Activated CD8-positive, alpha-beta T cell treated with anti-CD3 and anti-CD28 coated beads, Interleukin-2, amount 10 ng/mL, durations not matched to agents 7 days and 5 days (primary cell): ENCODE measurements at places on chromosomes 3 and 15. TPM values are rescaled to one million over a fixed set of nuclear protein-coding genes. Genes with fewer than 3 reads are reported as not detected.
A peak's percentile ranks its signal among the peaks of the same experiment; 100 is the strongest.

DNA sequence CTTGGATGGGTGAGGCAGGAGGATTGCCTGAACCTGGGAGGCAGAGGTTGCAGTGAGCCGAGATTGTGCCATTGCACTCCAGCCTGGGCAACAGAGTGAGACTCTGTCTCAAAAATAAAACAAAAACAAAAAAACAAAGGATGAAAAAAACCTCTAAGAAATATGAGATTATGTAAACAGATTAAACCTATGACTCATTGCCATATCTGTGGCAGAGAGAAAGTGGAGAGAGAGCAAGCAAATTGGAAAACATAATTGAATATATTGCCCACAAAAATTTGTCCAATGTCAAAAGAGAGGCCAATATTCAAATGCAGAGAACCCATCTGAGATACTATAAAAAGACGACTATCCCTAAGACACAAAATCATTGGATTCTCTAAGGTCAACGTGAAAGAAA, 1106.0 kb downstream of the OTOL1 start:
- H3K4me3 ChIP-seq, result no peak overlapping the region
- H3K27ac ChIP-seq, result no peak overlapping the region
- H3K27me3 ChIP-seq, result no peaks in the 10 kb centered on the region
- no peaks in the 10 kb centered on the region for H3K36me3 ChIP-seq
- no peaks in the 10 kb centered on the region for H3K4me1 ChIP-seq
- DNase-seq, result no peak

- H3K27ac ChIP-seq, result no peak overlapping the region
- no peaks in the 10 kb centered on the region for H3K4me1 ChIP-seq
- no peak for DNase-seq
Observed at GRCh38 chr15:94535298-94536048, 304.1 kb downstream of the MCTP2 start.

DNA sequence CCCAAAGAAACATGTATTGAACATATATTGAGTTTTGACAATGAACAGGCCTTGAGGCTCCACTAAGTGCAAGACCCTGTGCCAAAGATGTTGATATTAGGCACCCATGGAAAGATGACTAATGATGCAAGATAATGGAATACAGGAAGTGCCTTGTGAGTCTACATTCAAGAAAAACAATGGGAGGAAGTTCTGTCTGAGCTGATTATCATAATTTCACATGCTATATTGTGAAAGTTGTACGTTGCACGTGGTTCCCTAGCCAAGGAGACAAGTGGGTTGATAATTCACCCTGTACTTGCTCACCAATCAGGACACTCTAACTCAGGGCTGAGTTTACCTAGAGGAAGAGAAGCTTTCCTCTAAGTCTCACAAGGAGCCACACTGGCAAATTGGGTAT, 186.9 kb upstream of the STAC start:
- H3K4me1 ChIP-seq, result no peaks in the 10 kb centered on the region
- no peak overlapping the region for H3K27ac ChIP-seq
- no peaks in the 10 kb centered on the region for H3K36me3 ChIP-seq
- no peak for DNase-seq
- no peaks in the 10 kb centered on the region for H3K27me3 ChIP-seq

GRCh38 chr3:127325629-127325961, 37.7 kb upstream of the PRR20G start:
- no peak overlapping the region for H3K4me3 ChIP-seq
- no peaks in the 10 kb centered on the region for H3K36me3 ChIP-seq
- H3K4me1 ChIP-seq, result no peaks in the 10 kb centered on the region
- DNase-seq, result no peak
- H3K27ac ChIP-seq, result no peak overlapping the region
- peaks cover 2% of the 10 kb centered on the region for H3K27me3 ChIP-seq

- H3K4me1 ChIP-seq, result peaks cover 27% of the 10 kb centered on the region
- H3K36me3 ChIP-seq, result no peaks in the 10 kb centered on the region
- H3K27me3 ChIP-seq, result peaks cover 46% of the 10 kb centered on the region
Observed at GRCh38 chr3:27712136-27713077, 9.7 kb downstream of the EOMES start.

GRCh38 chr3:101725194-101725889, 928 bp downstream of the CEP97 start:
- H3K36me3 ChIP-seq, result peaks cover 26% of the 10 kb centered on the region
- no peaks in the 10 kb centered on the region for H3K27me3 ChIP-seq
- peak overlapping the region; percentile 95 for H3K27ac ChIP-seq
- peaks cover 49% of the 10 kb centered on the region for H3K4me1 ChIP-seq
- peak; percentile 61 for DNase-seq

- H3K4me3 ChIP-seq, result no peak overlapping the region
- H3K4me1 ChIP-seq, result peaks cover 3% of the 10 kb centered on the region
- no peak overlapping the region for H3K27ac ChIP-seq
Observed at GRCh38 chr3:30112902-30113484, 493.4 kb upstream of the TGFBR2 start.

Gene ITGB5
- total RNA-seq, result not detected
